ENCODE measurements at places on chromosomes 4 and X. TPM values are rescaled to one million over a fixed set of nuclear protein-coding genes. Genes with fewer than 3 reads are reported as not detected.

The AMOT gene
- polyA plus RNA-seq: 2.9 TPM

The CLDN22 gene
- not detected for polyA plus RNA-seq

The TCEANC gene
- 2.9 TPM for polyA plus RNA-seq

The UNC5C gene
- 0.19 TPM for polyA plus RNA-seq

The TCP11X2 gene
- polyA plus RNA-seq: not detected

The RNF128 gene
- not detected for polyA plus RNA-seq

The GBA3 gene
- 0.10 TPM for polyA plus RNA-seq

Measured in GM12878 (cell line).